Fibroblast of skin of right quadriceps (primary cell): ENCODE measurements at places on chromosomes 5 and 9.
A peak's percentile ranks its signal among the peaks of the same experiment; 100 is the strongest.

DNA sequence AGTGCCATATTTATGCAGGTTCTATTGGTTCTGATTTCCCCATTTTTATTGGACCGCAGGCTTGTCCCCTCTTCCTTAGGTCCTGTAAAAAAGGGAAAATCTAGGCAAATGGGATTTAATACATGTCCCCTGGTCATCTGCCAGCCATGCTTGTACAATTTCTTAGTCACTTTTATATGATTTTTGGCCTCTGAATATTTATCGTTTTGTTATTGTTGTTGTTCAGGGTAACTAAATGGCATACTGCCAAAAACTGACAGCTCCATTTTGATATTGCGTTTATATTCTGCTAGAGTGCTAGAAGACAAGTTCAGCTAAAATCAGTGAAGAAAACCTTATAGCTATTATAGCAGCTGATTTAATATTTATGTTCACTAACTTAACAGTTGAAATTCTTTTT lies 770.2 kb upstream of the FAM174A start:
- DNase-seq: no peak

DNA sequence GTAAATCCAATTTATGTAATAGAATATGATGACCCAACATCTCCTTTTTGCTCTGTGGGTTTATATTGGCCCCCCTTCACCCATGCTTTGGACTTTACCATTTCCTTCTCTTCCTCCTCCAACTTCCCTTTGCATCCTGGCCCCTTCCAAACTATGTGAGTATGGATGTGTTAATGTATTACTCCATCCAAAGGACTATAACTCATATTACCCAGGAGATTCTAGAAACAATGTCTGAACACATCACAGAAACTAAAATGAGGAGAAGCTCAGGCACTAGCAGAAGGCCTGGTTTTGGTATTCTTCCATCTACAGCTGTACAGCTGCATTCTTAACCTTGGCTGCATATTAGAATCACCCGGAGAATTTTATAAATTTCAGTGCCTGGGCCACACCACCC lies 110.7 kb downstream of the PDE4D start:
- no peak for DNase-seq

DNA sequence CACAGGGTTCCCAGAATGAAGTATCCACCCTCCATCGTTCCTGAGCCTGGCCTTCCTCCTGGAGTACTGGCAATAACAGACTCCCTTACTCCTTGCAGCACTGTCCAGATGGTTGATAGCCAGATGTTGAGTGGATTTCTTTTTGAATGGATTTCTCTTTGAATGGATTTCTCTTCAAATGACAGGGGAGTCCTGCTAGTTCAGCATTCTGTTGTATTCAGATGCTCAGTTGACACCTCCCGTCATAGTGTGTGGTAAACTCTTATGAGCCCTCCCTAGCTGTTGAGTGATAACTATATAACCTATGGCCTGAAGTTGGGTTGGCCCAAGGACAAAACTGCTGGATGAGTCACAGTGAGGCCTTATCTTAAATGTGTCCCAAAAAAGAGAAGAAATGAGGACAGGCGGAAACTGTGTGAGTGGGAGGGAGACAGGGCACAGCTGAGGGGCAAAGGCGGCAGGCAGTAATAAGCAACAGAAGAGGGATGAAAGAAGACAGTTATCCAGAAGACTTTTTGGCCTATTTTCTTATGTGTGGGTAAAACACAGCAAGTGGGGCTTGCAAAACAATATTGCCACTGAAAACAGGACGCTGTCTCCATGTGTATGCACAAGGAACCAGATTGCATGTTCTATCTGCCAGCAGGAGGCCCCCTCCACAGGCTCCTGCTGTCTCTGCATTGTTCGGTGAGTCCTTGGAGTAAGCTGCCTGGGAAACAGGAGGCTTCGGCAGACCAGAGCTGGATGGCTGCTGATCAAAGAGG lies 209.5 kb upstream of the S1PR3 start:
- peak; percentile 66 for DNase-seq

- no peak for DNase-seq
Observed at GRCh38 chr9:112375361-112375760, 4.5 kb upstream of the HSDL2 start.

DNA sequence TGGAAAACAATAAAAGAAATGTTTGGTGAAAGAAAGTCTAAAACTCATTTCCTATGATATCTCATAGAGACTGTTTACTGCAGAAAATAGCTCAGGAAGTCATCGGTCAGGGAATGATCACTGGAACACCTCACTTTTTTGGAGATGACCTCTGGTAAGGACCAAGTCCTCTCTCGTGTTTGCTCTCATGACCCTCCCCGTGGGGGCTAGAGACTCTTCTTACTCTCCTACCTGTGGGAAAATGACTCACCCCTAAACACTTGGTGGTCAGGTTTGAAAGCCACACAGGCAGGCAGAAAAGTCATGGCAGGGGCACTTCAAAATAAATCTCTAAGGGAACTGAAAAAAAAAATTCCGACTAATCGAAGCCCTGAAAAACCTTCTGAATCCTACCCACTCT lies 48.2 kb downstream of the FAM240B start:
- DNase-seq: no peak
